ENCODE measurements at places on chromosomes 2 and 18.

DNA sequence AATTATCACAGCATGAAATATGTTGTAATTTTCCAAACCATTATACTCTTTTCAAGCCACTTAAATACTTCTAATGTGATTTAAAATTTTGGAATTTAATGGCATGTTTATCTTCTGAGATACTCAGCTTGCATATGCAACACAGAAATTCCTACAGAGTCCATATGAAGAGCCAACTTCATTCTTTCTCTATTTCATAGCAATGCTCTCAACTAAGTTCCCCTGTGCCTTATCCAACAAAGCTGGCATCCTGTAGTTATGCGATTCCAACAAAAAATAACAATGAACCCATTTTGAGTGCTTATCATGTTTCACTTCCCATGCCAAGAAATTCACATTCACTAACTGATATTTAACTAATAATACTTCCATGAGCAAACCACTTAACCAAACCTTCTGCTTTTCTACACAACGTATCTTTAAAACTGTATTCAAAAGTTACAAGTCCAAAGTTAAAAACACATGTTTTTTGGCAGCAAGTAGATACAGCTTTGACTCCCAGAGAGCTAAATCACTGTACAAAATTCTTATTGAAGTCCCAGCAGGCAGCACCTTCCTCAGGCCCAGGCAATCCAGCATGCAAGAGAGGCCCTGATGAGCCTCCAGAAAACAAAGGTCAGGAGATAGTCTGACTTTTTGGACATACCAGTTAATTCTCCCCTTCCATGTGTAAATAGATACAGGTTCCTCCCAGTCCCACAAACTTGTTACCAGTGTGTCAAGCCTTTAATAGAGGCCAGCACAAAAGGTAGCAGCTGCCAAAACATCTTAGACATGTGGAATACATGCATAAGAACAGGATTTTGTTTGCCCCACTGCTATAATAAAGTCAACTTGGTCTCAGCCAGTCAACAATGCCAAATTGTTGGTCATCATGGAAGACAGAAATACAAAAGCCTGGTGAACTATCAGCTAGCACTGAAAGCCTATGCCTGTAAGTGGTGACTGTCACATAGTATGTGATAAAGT is 113.1 kb upstream of the WDR75 start:
- DNase-seq, result no peak

DNA sequence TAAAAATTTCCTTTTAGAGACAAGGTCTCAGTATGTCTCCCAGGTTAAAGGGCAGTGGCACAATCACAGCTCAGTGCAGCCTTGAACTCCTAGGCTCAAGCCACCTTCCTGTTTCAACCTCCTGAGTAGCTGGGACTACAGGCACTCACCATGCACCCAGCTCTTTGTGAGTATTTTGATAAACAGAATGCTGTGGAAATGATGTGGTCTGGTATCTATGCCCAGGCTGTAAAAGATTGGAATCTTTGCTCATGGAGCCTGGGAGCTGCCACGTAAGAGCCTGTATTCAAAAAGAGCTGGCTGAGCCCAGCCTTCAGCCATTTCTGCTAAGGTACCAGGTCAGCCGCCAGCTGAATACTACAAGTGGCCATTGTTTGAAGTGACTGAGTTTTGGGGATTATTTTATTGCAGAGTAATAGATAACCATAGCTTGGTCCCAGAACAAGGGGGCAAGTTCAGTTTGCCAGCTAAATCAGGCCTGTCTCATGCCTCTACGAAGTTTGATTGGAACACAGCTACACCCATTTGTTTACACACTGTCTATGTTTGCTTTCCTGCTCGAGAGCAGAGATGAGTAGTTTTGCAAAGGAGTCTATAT is 21.3 kb upstream of the ARL5A start:
- DNase-seq, result no peak

- no peak for DNase-seq
These were observed 301.6 kb upstream of the GULP1 start for GRCh38 chr2:187989925-187990623.

GRCh38 chr2:196160101-196160500 is 11.3 kb downstream of the STK17B start:
- DNase-seq, result no peak

GRCh38 chr2:85698880-85699254 is 4.7 kb downstream of the GNLY start:
- no peak for DNase-seq

DNA sequence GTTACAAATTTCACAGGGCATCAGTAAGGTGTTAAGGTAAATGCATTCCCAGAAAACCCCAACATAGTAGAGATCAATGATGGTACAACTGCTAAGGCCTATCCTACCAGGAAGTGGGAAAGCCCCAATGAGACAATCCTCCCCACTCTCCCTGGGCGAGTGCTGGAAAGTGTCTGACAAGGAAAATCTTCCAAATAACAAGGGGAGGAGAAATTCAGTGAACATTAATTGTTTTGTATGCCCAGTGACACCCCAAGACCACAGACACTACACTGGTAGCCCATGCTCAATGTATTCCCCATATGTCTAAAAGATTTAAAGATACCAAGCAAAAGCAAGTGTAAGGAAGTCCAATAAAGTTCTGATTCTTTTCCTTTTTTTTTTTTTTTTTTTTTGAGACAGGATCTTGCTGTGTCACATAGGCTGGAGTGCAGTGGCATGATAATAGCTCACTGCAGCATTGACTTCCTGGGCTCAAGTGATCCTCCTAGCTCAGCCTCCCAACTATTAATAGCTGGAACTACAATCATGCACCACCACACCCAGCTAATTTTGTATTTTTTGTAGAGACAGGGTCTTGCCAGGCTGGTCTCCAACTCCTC is 24.7 kb downstream of the B4GALT6 start:
- no peak for DNase-seq

GRCh38 chr2:168717790-168718502 is 84.5 kb upstream of the NOSTRIN start:
- no peak for DNase-seq

All from occipital lobe (tissue), 3 donors.